Body of pancreas (tissue), 4 donors: ENCODE measurements at places on chromosomes 12 and 14.

DNA sequence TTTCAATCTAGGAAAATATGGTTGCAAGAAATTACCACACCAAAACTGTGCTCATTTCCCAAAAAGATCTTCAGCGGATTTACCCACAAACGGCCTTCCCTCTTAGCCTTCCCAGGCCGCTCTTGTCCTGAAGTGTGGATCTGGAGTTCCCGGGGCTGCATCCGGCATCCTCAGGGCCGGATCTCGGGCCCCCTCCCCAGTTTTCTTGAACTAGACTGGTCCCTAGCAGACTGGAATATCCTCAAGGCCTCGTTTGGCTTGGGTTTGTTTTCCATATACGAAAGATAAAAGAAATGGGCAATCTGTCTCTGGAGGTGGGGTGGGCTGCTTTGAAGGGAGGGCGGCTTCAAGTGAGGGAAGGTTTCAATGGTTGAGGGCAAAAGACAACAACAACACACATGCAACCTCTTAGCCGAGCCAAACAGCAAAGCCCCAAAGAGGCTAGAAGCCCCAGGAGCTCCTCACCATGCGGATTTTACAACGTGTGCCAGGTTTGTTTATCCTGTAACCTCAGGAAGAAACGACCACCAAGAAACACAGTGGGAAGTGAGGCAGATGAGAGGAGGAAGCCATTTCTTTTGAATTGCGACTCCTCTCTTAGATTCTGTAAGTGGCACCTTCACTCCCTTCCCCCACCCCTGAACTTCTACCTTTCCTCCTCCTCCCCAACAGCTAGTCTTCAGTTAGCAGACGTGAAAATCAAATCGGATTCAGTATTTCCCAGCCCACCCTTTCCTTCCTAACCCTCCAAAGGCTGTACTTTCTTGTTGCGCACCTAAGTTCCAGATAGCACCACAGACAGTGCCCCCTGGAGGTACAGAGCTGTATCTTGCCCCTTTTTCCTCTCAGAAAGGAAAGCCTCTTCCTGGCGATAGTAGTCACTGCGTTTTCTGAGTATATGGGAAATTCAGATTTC lies 2.6 kb downstream of the MYF6 start:
- no peaks in the 10 kb centered on the region for H3K27me3 ChIP-seq
- no peaks in the 10 kb centered on the region for H3K36me3 ChIP-seq
- H3K4me1 ChIP-seq: peaks cover 11% of the 10 kb centered on the region
- H3K27ac ChIP-seq: no peak overlapping the region

DNA sequence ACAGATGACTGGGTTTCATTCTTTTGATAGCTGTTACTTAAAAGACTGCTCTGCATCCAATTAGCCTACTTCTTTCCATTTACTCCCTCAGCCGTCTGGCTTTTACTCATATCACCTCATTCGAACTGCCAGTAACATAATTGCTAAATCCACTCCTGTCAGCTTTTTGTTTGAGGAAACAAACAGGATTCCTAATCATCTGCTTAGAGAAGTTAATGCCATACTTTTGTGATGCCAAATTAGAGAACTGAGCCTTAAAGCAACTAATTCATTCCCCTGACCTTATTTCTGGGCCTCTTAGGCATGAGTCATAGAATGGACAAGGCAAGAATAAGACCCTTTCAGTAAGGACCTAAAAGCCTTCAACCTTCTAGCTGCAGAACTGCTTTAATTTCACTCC lies 2.9 kb downstream of the OXA1L start:
- H3K4me3 ChIP-seq: no peak overlapping the region
- H3K4me1 ChIP-seq: peaks cover 28% of the 10 kb centered on the region
- no peak for DNase-seq
- no peak overlapping the region for H3K27ac ChIP-seq

DNA sequence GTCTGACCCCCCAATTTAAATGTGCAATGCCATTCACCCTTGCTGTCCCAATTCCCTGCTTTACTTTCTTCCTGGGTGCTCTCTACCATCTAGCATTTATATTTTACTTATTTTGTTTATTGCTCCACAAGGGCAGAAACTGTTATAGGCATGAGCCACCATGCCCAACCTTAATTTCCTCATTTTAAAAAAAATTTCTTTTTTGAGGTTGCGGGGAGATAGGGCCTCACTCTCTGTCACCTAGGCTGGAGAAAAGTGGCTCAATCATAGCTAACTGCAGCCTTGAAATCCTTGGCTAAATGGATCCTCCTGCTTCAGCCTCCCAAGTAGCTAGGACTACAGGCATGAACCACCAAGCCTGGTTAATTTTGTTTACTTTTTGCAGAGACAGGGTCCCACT lies 13.0 kb downstream of the HPD start:
- H3K27ac ChIP-seq: no peak overlapping the region
- no peaks in the 10 kb centered on the region for H3K36me3 ChIP-seq
- no peak overlapping the region for H3K4me3 ChIP-seq
- H3K4me1 ChIP-seq: no peaks in the 10 kb centered on the region

DNA sequence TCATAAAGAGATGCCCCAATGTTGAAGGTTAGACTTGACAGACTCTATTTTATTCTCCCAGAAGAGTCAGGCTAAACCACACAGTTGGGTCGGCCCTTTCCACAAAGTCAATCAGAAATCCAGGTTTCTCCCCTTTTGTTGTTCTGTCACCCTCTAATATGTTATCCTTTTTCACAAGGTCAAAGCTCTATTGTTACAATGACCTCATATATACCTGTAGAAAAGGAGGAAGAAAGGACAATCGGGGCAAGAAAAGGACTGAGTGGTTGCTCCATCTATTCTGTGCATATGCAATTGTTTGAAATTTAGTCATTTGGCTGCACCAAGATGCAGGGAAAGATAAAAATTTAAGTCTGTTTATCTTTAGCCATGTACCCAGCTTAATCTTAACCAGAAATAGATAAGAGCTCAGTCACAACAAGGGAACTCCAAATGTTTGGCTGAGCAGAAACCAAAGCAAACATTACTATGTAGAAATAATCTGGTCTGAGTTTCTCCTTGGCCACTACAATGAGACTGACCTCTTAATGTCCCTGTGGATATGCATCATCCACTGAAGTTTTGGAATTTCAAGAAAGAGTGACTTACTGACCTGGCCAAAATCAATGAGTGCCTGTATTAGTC lies 503.7 kb downstream of the GALC start:
- H3K36me3 ChIP-seq: no peaks in the 10 kb centered on the region
- H3K27me3 ChIP-seq: no peaks in the 10 kb centered on the region
- no peak for DNase-seq
- no peak overlapping the region for H3K27ac ChIP-seq

- H3K27me3 ChIP-seq: no peaks in the 10 kb centered on the region
- H3K27ac ChIP-seq: no peak overlapping the region
- DNase-seq: no peak
- no peaks in the 10 kb centered on the region for H3K36me3 ChIP-seq
- no peak overlapping the region for H3K4me3 ChIP-seq
- no peaks in the 10 kb centered on the region for H3K4me1 ChIP-seq
Observed at GRCh38 chr14:70857496-70857890, 48.2 kb upstream of the MAP3K9 start.

- no peaks in the 10 kb centered on the region for H3K27me3 ChIP-seq
- DNase-seq: no peak
- no peak overlapping the region for H3K27ac ChIP-seq
Observed at GRCh38 chr12:73106296-73106695, 834.1 kb downstream of the TRHDE start.

- H3K36me3 ChIP-seq: no peaks in the 10 kb centered on the region
- no peaks in the 10 kb centered on the region for H3K4me1 ChIP-seq
- DNase-seq: no peak
- H3K4me3 ChIP-seq: no peak overlapping the region
- H3K27me3 ChIP-seq: no peaks in the 10 kb centered on the region
- no peak overlapping the region for H3K27ac ChIP-seq
Observed at GRCh38 chr12:100027671-100028070, 42.9 kb upstream of the ANKS1B start.

- H3K27me3 ChIP-seq: peaks cover 3% of the 10 kb centered on the region
- H3K36me3 ChIP-seq: no peaks in the 10 kb centered on the region
- DNase-seq: no peak
- H3K27ac ChIP-seq: no peak overlapping the region
- no peaks in the 10 kb centered on the region for H3K4me1 ChIP-seq
Observed at GRCh38 chr12:130186651-130187268, 24.5 kb downstream of the FZD10 start.

- no peaks in the 10 kb centered on the region for H3K4me1 ChIP-seq
- H3K4me3 ChIP-seq: no peak overlapping the region
- no peak for DNase-seq
- no peak overlapping the region for H3K27ac ChIP-seq
- H3K27me3 ChIP-seq: no peaks in the 10 kb centered on the region
Observed at GRCh38 chr12:96054244-96054610, 18.8 kb upstream of the LTA4H start.

- DNase-seq: no peak
- no peaks in the 10 kb centered on the region for H3K36me3 ChIP-seq
- no peaks in the 10 kb centered on the region for H3K27me3 ChIP-seq
- no peaks in the 10 kb centered on the region for H3K4me1 ChIP-seq
Observed at GRCh38 chr12:43861840-43862150, 25.9 kb downstream of the TMEM117 start.

- H3K36me3 ChIP-seq: no peaks in the 10 kb centered on the region
- no peak overlapping the region for H3K4me3 ChIP-seq
- H3K27me3 ChIP-seq: no peaks in the 10 kb centered on the region
- H3K4me1 ChIP-seq: no peaks in the 10 kb centered on the region
- no peak for DNase-seq
- no peak overlapping the region for H3K27ac ChIP-seq
Observed at GRCh38 chr12:106288494-106289195, 13.9 kb upstream of the TCP11L2 start.

GRCh38 chr14:103721334-103722120 lies 5.9 kb downstream of the ZFYVE21 start:
- no peak overlapping the region for H3K4me3 ChIP-seq
- H3K36me3 ChIP-seq: no peaks in the 10 kb centered on the region
- H3K4me1 ChIP-seq: peaks cover 60% of the 10 kb centered on the region
- no peak for DNase-seq
- H3K27ac ChIP-seq: no peak overlapping the region

DNA sequence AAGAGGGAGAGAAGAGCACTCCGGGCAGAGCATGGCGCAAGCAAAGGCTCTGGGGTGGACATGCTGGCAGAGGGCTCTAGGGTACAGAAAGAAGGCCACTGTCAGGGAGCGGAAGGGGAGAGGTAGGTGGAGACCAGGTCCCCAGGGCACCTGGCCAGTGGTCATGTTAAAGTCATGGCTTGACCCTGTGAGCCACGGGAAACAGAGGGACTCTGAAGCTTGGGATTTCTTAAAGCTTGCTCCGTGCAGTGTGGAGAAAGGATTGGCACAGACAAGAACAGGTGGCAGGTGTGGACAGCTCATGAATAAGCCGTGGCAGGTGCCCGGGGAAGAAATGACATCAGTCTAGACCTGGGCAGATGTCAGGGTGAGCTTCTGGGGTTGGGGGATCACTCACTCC lies 413.8 kb downstream of the BCL11B start:
- no peak overlapping the region for H3K4me3 ChIP-seq
- no peaks in the 10 kb centered on the region for H3K36me3 ChIP-seq
- no peak overlapping the region for H3K27ac ChIP-seq
- DNase-seq: no peak
- H3K27me3 ChIP-seq: no peaks in the 10 kb centered on the region
- H3K4me1 ChIP-seq: no peaks in the 10 kb centered on the region

GRCh38 chr12:21502164-21502496 lies 541 bp downstream of the GOLT1B start:
- DNase-seq: peak; percentile 37
- peak overlapping the region; percentile 83 for H3K4me3 ChIP-seq
- no peaks in the 10 kb centered on the region for H3K27me3 ChIP-seq
- peaks cover 43% of the 10 kb centered on the region for H3K4me1 ChIP-seq
- H3K27ac ChIP-seq: peak overlapping the region; percentile 63

- peaks cover 8% of the 10 kb centered on the region for H3K36me3 ChIP-seq
- no peak for DNase-seq
- peaks cover 6% of the 10 kb centered on the region for H3K4me1 ChIP-seq
- no peak overlapping the region for H3K4me3 ChIP-seq
- H3K27me3 ChIP-seq: no peaks in the 10 kb centered on the region
- no peak overlapping the region for H3K27ac ChIP-seq
Observed at GRCh38 chr12:50689437-50689836, 74.5 kb upstream of the ATF1 start.

GRCh38 chr14:82855912-82856391 lies 1322.3 kb upstream of the SEL1L start:
- H3K36me3 ChIP-seq: no peaks in the 10 kb centered on the region
- no peak overlapping the region for H3K27ac ChIP-seq
- no peak overlapping the region for H3K4me3 ChIP-seq
- no peaks in the 10 kb centered on the region for H3K4me1 ChIP-seq
- H3K27me3 ChIP-seq: no peaks in the 10 kb centered on the region

- no peak overlapping the region for H3K27ac ChIP-seq
- no peaks in the 10 kb centered on the region for H3K4me1 ChIP-seq
- no peak overlapping the region for H3K4me3 ChIP-seq
Observed at GRCh38 chr14:92527721-92528120, 14.1 kb downstream of the RIN3 start.

DNA sequence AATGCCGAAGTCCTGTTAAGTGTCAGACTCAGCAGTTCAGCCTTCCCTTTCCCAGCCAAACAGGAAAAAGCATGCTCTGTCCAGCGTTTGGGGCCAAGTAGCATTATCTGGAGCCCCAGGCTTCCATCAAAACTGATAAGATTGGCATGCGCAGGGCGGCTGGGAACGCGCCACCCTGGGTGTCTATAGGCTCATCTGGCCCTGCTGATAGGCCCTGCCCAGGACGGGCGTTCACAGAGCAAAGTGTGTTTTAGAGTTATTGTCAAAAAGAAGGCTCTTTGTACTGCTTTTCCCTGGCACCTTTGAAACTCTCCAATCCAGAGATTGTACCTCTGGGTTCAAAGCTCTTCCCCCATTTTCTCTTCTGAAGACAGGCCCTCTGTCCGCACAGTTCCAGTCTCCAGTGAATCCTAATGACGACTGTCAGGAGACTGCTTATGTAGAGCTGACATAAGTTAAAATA lies at the start of gene ART4:
Gene ART4 (minus strand): TSS at position 102 of the 463 bp plus-strand sequence. CDS start 413 bp downstream, outside the sequence.
- H3K27ac ChIP-seq: peak within 1 kb of the TSS; percentile 48
- H3K4me3 ChIP-seq: no peak within 1 kb of the TSS
- peak; percentile 25 for DNase-seq
- H3K27me3 ChIP-seq: no peaks in the 10 kb centered on the region
- H3K36me3 ChIP-seq: no peaks in the 10 kb centered on the region
- H3K4me1 ChIP-seq: peaks cover 67% of the 10 kb centered on the region

DNA sequence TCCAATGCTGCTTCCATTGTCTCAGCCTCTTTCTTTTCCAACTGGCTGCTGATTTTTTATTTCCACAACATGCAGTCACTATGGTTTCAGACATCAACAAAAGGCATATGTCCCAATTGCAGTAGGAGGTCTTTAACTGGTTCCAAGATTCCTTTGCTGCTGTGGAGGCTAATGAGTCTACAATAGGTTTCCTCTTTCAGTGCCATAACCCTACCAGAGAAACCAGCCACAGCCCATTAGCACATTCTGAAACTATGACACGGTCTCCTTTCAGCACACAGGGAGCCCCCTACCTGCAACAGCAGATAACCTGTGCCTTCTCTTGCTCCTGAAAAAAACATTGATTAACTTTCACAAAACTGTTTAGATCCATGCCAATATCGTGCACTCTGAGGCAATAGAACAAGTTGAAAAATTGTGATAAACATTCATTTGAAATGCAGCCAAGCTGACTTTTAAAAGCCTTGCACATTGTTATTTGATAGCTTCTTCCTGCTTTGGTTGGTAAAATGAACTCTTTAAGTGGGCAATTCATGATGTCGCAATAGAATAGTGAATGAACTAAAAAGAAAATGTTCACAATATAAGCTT lies 32.4 kb downstream of the PLEKHG7 start:
- no peak overlapping the region for H3K27ac ChIP-seq
- no peaks in the 10 kb centered on the region for H3K27me3 ChIP-seq
- no peaks in the 10 kb centered on the region for H3K4me1 ChIP-seq
- no peak for DNase-seq
- no peak overlapping the region for H3K4me3 ChIP-seq

- peak overlapping the region; percentile 61 for H3K27ac ChIP-seq
- H3K4me1 ChIP-seq: peaks cover 28% of the 10 kb centered on the region
- no peaks in the 10 kb centered on the region for H3K27me3 ChIP-seq
- no peaks in the 10 kb centered on the region for H3K36me3 ChIP-seq
- peak; percentile 49 for DNase-seq
- no peak overlapping the region for H3K4me3 ChIP-seq
Observed at GRCh38 chr12:49369411-49370145, 2.3 kb downstream of the SPATS2 start.
